Fibroblast of mammary gland (primary cell): ENCODE measurements at places on chromosomes 6 and 20.

- DNase-seq: no peak
Observed at GRCh38 chr6:3072798-3073197, 4.5 kb downstream of the RIPK1 start.

- DNase-seq: peak; percentile 5
Observed at GRCh38 chr6:79733388-79733787, 102.3 kb downstream of the SH3BGRL2 start.

GRCh38 chr6:151652325-151652724 lies 155.2 kb upstream of the ESR1 start:
- no peak for DNase-seq

DNA sequence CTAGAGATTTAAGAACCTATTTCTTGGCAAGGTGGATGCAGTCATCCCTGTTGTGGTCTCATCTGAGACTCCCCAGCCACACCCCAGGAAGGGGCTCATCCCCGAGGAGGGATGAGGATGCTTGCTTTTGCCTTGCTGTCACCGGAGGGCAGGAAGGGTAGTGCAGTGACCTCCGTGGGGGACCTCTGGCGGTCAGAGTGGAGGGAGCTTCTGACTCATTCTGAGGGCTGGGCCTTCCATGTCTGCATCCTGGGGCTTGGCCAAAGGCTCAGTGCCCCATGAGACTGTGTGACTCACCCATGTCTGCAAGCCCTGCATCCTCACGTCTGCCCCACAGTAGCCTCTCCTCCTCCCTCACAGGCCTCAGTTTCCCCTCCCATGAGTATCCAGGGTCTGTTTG lies 38.7 kb downstream of the UQCC2 start:
- DNase-seq: peak; percentile 97

DNA sequence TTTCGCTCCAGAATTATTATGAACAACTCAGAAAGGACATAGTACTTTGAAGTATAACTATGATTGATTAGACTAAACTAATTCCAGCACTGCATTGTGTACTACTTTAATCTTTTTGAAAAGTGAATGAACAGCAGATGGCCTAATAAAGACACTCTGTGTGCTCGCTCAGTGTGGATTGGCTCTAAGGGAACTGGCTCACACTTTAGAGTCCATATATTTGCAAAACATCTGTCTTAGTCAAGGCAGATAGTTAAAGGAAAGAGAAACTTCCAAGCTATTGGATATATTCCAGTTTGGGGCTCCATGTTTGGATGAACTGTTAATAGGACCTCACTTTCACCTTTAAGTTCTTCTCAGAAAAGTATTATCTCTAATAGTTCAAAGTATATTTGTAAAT lies 218.9 kb downstream of the EYA4 start:
- DNase-seq: no peak

GRCh38 chr6:117270055-117270842 lies 4.9 kb downstream of the VGLL2 start:
- DNase-seq: peak; percentile 17

DNA sequence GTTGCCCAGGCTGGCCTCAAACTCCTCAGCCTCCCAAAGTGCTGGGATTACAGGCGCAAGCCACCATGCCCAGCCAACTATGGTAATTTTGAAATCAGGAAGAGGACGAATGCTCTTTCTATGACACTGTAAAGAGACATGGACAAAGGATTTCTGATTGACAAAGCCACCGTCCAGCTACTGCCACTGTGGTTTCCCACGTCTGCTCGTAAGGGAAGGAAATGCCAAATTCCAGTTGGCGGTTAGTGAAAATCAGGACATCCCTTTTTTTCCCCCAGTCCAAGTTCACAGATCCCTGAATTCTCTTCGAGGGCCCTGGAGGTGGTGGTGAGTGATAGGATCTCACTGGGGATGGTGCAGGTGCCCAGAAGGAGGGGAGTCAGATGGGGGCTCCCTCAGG lies 31.2 kb downstream of the SNAI1 start:
- no peak for DNase-seq

DNA sequence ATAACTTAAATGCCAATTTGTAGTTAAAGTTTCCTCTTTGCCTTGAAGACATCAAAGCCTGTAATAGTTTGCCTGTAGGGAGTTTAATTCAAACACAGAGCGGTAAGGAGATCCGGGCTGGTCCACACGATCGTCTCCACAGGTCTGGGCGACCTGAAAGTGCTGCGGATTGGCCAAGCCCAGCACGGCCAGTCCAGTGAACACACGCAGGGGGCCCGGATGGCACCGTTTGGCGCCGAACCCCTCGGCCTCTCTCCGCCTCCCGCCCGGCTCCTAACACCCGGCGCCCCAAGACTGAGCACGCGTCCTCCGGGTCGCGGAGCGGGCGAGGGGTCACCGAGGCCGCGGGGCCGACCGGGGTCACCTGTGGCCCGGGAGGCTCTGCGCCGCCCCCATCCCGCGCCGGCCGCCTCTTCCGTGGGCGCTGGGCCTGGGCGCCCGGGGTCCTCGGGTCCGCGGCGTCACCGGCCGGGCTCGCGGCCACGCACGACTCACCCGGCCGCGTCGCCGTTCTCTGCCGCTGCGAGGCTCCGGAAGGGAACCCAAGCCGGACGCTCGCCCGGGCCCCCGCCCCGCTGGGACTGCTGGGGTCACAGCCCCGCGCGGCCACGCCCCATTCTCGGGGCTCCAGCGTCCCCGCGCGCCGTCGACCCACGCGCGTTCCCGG lies 481 bp downstream of the SERPINB6 start:
- no peak for DNase-seq

- no peak for DNase-seq
Observed at GRCh38 chr6:168039301-168039700, 39.7 kb downstream of the FRMD1 start.

DNA sequence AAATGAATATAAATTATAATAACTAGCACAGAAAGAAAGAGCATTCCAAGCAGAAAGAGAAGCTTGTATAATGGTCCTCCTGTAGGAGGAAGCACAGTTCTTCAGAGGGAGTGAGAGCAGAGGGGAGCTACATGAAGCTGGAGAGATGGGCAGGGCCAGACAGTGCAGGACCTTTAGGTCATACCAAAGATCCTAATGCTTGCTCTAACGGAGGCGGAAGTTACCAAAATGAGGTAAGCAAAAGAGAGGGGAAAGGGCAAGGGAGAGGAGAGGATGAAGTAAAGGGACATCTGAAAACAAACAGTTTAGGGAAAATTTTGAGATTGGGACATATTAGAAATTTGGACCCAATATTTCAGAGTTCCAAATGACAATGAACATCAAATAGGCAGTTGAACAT lies 50.2 kb downstream of the HBS1L start:
- DNase-seq: no peak

GRCh38 chr6:37059344-37060194 lies 54.1 kb downstream of the FGD2 start:
- peak; percentile 98 for DNase-seq

- DNase-seq: no peak
Observed at GRCh38 chr20:62192635-62193034, 9.8 kb downstream of the MTG2 start.

GRCh38 chr6:133274813-133275212 lies 33.7 kb downstream of the EYA4 start:
- DNase-seq: no peak

DNA sequence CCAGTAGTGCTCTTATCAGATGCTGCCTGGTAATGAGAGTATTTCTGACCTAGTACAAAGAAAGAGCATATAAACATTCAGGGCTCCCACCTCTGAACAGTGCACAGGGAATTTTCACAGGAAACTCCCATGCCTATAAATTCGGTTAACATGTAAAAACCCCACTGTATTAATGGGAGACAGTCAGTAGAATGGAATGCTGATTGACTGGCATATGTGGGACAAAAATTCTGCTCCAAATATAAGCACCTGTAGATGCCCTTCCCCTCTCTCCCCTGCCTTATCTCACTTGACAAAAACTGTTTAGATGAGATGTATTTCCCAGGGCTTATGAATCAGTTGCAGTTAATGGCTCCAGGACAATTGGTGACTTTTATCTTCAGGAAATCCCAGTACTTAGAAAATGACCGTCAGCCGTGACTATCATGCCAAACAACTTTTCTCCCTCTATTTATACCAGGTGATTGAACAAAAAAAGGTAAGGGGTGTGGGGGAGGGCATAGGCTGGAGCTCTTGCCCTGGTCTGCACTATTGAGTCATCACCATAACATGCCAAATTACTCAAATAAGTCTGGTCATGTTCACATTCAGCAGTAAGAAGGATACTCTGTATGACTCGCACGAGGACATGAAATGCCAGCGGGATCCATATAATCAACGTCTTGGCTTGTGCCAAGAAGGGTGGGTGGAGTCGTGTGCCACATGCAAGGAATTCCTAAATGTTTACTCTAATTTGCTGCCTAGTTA lies 176.4 kb upstream of the BMP2 start:
- DNase-seq: peak; percentile 81
